Stimulated activated CD4-positive, alpha-beta T cell treated with anti-CD3 and anti-CD28 coated beads, Interleukin-12 subunit alpha, Interleukin-12 subunit beta, amount 100 ng/mL, for 24 hours (primary cell): ENCODE measurements at places on chromosomes 1 and 21.

DNA sequence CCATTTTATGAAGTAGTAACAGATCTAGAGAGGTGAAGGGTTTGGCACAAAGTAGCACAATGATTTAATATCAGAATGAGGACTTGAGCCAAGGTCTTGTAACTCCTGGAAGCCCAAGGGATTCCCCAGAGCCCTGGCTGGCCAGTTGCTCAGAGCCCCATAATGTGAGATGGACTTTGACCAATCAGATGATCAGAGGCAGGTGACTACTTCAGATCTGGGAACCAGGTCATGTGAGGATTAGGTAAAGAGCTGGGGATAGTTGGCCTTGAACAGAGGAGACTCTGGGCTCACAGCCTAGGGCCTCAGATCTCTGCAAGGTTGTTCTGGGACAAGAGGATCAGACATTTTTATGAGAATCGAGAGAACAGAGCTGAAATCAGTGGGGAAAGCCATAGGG lies 18.9 kb downstream of the SHISAL2A start:
- DNase-seq, result no peak

GRCh38 chr1:241459186-241459802 lies 60.3 kb downstream of the FH start:
- no peak for DNase-seq

DNA sequence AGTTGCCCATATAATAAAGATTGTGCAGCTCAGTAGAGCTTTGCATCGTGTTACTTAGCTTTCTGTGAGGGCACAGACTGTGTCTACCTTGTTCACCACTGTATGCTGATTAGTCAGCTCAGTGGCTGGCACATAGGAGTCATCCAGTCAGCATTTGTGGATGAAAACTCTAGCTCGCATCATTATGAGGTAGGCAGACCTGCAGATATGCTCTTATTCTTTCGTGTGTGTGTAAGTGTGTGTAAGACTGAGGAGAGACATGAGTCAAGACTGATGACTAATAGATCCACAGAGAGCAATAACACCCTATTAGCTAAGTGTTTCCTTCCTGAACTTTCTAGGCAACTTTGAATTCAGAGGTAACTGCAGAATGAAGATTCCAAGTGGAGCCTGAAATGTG lies 17.1 kb downstream of the TTF2 start:
- peak; percentile 37 for DNase-seq

GRCh38 chr1:246803373-246803772 lies 79.2 kb downstream of the SCCPDH start:
- no peak for DNase-seq

- no peak for DNase-seq
Measured at GRCh38 chr21:45294509-45295291, 7.0 kb upstream of the POFUT2 start.

- no peak for DNase-seq
Measured at GRCh38 chr1:62841587-62842169, 57.7 kb downstream of the ATG4C start.

GRCh38 chr1:50967416-50968157 lies 2.5 kb upstream of the CDKN2C start:
- DNase-seq, result no peak

DNA sequence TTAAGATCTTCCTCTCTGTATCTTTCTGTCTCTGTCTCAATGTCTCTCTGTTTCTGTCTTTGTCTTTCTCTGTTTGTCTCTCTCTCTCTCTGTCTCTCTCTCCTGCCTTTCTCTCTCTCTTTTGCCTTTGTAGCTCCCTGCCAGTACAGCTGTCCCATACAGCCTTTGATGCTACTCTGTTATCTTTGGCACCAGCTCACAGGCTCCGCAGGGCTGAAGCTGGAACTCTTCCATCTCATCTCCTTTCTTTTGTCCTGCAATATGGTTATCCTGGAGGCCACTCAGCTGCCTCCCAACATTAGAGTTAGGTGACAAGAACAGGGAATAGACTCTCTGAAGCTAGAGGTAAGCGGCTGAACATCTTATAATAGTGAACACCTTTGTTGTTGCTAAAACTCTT lies 354.3 kb upstream of the NEGR1 start:
- no peak for DNase-seq

DNA sequence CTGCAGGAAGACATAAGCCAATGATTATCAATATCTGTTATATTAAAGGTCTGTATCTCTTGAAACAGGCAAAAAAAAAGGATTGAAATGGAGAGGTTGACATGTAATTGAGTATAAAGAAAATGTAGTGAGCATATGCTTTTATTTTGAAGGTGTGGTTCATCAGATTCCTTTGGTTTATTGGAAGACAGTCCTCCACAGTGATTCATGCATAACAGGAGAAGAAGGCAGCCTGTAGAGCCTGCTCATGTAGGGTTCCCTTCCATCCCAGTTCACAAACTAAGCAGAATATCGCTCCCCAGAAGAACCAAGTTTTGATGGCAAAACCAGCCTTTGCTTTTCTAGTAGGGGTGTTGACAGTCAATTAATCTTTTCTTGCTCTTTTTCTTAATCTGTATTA lies 1016.8 kb upstream of the ADGRL4 start:
- DNase-seq, result no peak

DNA sequence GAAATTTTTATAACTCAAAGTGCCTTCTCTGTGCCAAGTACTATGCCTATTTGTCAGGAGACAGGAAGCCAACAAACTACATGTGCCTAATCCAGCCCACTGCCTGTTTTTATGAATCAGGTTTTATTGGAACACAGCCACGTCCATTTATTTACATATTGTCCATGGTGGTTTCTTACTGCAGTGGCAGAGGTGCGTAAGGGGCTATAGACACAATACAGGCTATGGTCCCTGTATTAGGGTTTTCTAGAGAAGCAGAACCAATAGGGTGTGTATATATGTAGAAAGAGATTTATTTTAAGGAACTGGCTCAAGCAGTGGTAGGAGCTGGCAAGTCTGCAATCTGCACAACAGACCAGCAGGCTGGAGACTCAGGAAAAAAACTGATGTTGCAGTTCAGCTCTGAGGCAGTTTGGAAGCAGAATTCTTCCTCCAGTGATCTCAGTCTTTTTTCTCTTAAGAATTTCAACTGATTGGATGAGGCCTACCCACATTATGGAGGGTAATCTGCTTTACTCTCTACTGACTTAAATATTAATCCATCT lies 15.4 kb downstream of the PPIE start:
- no peak for DNase-seq

DNA sequence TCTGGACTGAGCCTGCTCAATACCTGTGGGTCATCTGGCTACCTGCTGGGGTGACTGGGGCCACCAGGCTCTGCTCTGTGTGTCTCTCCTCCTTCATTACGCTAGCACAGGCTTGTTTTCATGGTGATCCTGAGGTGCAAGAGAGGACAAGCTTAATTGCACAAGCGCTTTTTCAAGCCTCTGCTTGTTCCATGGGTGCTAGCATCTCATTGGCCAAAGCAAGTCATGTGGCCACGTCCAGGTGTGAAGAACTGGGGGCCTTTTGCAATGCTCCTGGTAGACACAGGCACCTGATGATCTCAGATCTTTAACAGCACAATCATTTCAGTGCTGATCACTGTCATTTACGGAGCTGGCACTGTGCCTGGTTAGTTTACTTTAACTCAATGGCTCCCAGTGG lies 114.6 kb downstream of the KAZN start:
- DNase-seq, result no peak

DNA sequence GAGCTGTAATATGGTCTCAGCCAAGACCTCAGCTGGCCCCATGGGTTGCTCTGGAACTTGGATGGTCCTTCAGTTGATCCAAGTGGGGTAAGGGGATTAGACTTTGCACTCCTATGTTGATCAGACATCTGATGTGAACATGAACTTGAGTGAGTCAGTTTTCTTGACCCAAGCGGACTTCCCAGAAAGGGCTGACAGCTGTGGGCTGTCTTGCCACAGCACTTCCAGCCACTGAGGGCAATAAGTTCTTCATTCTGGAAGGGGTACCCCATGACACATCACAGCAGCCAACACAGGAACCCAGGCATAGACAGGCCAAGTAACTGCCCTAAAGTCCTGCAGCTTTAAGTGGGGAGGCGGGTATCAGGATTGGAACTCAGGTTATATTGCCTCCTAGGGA lies 93.9 kb upstream of the USP24 start:
- no peak for DNase-seq

DNA sequence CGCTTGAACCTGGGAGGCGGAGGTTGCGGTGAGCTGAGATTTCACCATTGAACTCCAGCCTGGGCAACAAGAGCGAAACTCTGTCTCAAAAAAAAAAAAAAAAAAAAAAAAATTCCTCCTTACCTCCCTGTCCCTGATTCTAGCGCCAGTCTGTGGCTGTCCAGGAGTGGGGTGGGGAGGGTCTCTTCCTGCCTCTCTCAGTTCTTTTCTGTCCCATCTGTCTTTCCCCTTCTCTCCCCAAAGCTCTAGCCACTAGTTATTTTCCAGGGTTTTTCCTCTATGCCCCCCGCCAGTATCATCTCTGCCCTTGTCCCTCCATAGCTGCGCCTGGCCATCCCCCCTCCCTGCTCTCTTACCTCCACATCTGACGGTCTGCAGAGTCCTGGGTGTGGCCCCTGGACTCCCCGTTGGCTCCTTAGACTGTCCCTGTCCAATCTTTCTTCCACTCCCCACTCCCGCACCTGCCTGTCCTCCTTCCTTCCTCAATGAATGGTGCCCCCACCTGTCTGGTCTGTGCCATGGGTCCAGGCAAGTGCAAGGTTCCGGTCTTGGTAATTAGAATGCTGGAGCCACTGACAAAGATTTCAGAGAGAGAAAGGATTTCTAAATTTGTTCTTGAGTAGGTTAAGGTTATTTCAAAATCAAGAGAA lies 1.6 kb upstream of the TMEM63A start:
- DNase-seq, result no peak

- DNase-seq, result peak; percentile 28
Measured at GRCh38 chr1:63615768-63616420, 22.7 kb downstream of the PGM1 start.

GRCh38 chr21:41598561-41599431 lies 90.8 kb upstream of the TMPRSS2 start:
- no peak for DNase-seq

GRCh38 chr1:7784492-7785071 lies 491 bp downstream of the PER3 start:
- no peak for DNase-seq

DNA sequence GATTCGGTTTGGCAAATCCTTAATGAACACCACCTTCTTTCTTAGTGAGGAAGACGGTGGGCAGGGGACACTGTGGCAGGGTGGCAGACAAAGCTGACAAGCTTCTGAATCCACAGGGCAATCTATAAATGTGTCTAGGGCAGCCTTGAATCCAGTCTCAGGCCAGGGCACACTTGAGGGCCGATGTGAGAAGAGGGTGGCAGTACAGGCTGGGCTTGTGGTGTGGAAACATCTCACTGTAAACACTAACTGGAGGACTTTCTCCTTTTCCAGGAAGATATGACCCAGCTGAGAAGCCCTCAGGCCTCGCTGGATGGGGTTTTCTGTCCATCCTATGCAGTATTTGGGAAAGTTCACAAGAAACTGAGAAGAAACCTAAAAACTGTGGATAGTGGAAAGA lies 46.5 kb downstream of the PKP1 start:
- no peak for DNase-seq

DNA sequence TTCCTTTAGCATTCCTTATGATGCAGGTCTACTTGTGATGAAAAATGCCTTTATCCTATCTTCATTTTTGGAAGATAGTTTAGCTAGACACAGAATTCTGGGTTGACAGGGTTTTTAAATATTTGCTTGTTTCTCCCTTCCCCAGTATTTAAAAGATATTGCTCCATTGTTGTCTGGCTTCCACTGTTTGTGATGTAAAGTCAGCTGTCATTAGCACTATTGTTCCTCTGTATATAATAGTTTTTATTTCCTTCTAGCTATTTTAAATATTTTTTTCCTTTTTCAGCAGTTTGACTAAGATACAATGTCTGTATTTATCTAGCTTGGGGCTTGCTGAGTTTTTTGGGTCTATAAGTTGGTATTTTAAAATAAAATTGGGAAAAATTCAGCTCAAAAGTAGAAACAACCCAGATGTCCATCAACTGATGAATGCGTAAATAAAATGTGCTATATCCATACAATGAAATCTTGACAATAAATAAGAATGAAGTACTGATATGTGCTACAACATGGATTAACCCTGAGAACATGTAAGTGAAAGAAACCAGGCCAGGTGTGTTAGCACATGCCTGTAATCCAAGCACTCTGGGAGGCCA lies 11.2 kb downstream of the IFT25 start:
- no peak for DNase-seq

GRCh38 chr1:6127587-6128163 lies 52.4 kb downstream of the CHD5 start:
- DNase-seq, result peak; percentile 54

- no peak for DNase-seq
Measured at GRCh38 chr1:206897175-206897574, at the start of gene IL24. Gene IL24, plus strand, starts transcription at chr1:206897443. Its CDS starts 390 bp downstream, at chr1:206897833.

- DNase-seq, result no peak
Measured at GRCh38 chr1:163046071-163046470, 23.1 kb upstream of the RGS4 start.

- no peak for DNase-seq
Measured at GRCh38 chr1:74333244-74333643, 98.1 kb downstream of the TNNI3K start.

GRCh38 chr1:58442114-58442513 lies 104.4 kb downstream of the OMA1 start:
- DNase-seq, result no peak

DNA sequence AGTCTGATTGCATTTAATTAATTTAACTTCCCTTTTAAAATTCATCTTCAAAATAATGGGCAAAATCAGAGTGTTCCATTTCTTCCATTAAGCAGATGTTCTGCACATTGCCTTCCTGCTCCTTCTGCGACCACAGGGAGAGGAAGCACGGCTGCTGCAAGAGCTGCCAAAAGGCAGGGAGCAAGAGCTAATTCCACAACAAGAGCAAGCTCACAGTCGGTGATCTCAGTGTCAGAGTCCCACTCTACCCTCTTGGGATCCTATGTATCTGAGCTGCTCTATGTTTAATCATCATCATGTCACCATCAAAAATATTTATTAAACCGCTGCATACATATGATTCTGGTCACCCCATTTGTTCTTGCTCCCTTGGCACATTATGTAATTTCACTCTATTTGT lies 255.3 kb upstream of the CAMK1G start:
- no peak for DNase-seq

DNA sequence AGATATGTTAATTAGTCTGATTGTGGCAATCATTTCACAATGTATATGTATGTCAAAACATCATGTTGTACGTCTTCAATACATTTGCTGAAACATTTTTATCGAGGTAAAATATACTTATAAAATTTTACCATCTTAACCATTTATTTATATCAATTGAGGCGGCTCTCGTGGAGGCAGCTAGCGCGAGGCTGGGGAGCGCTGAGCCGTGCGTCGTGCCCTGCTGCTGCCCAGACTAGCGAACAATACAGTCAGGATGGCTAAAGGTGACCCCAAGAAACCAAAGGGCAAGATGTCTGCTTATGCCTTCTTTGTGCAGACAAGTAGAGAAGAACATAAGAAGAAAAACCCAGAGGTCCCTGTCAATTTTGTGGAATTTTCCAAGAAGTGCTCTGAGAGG lies 202.5 kb upstream of the PBX1 start:
- DNase-seq, result no peak
